ENCODE measurements at places on chromosomes 1 and 21.

DNA sequence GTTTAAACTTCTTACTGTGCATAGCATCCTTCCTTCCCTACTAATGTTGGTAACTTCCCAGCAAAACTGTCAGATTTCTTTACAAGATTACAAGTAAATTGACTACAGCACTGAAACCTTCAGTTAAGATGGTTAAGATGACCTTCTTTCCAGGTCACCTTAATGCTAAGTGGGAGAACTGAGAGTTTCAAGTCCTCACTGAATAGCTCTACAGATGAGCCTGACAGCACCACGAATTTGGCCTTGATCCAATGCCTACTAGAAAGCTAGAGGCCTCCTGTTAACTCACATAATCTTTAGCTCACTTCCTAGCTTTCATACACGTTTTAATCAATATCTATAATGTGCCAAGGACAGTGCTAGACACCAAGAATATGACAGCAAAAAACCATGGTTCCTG, 276.0 kb upstream of the PLD5 start:
- no peak overlapping the region for H3K4me3 ChIP-seq
- no peaks in the 10 kb centered on the region for H3K27me3 ChIP-seq
- no peaks in the 10 kb centered on the region for H3K36me3 ChIP-seq
- no peaks in the 10 kb centered on the region for H3K4me1 ChIP-seq
- no peak overlapping the region for H3K27ac ChIP-seq

- no peak overlapping the region for H3K27ac ChIP-seq
- no peaks in the 10 kb centered on the region for H3K4me1 ChIP-seq
- H3K36me3 ChIP-seq, result no peaks in the 10 kb centered on the region
These were observed 284.5 kb upstream of the PLXNA2 start for GRCh38 chr1:208528578-208529240.

- H3K36me3 ChIP-seq, result no peaks in the 10 kb centered on the region
- H3K27me3 ChIP-seq, result peaks cover 11% of the 10 kb centered on the region
- peaks cover 9% of the 10 kb centered on the region for H3K4me1 ChIP-seq
- no peak overlapping the region for H3K4me3 ChIP-seq
These were observed 24.2 kb downstream of the MAN1C1 start for GRCh38 chr1:25640646-25641328.

- no peaks in the 10 kb centered on the region for H3K27me3 ChIP-seq
- H3K4me1 ChIP-seq, result no peaks in the 10 kb centered on the region
- DNase-seq, result no peak
- H3K36me3 ChIP-seq, result no peaks in the 10 kb centered on the region
- no peak overlapping the region for H3K27ac ChIP-seq
These were observed 86.7 kb downstream of the NGF start for GRCh38 chr1:115251340-115251748.

- peaks cover 37% of the 10 kb centered on the region for H3K27me3 ChIP-seq
- DNase-seq, result no peak
- H3K27ac ChIP-seq, result no peak within 1 kb of the TSS
- peaks cover 15% of the 10 kb centered on the region for H3K4me1 ChIP-seq
- H3K36me3 ChIP-seq, result no peaks in the 10 kb centered on the region
These were observed at the start of gene WNT9A for GRCh38 chr1:227947676-227948492. WNT9A (minus strand) TSS chr1:227947932; CDS start chr1:227947887, 45 bp downstream.

GRCh38 chr1:15899266-15899665, 51.8 kb downstream of the SPEN start:
- H3K36me3 ChIP-seq, result peaks cover 5% of the 10 kb centered on the region
- no peaks in the 10 kb centered on the region for H3K4me1 ChIP-seq
- DNase-seq, result no peak
- no peak overlapping the region for H3K27ac ChIP-seq

- no peak overlapping the region for H3K4me3 ChIP-seq
- H3K4me1 ChIP-seq, result no peaks in the 10 kb centered on the region
- H3K27me3 ChIP-seq, result no peaks in the 10 kb centered on the region
- no peaks in the 10 kb centered on the region for H3K36me3 ChIP-seq
These were observed 1.4 kb downstream of the MASP2 start for GRCh38 chr1:11045428-11046269.

DNA sequence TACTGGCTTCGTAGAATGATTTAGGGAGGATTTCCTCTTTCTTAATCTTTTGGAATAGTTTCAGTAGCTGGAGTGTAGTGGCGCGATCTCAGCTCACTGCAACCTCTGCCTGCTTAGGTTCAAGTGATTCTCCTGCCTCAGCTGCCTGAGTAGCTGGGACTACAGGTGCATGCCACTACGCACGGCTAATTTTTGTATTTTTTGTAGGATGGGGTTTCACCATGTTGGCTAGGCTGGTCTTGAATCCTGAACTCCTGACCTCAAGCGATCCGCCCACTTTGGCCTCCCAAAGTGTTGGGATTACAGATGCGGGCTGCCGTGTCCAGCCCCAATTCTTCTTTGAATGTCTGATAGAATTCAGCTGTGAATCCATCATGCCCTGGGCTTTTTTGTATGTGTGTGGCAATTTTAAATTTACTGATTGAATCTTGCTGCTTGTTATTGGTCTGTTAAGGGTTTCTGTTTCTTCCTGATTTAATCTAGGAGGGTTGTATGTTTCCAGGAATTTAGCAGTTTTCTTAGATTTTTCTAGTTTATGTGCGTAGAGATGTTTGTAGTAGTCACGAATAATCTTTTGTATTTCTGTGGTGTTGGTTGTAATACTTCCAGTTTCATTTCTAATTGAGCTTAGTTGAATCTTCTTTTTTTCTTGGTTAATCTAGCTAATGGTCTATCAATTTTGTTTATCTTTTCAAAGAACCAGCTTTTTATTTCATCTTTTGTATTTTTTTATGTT, 15.3 kb downstream of the MAN1C1 start:
- peaks cover 33% of the 10 kb centered on the region for H3K27me3 ChIP-seq
- no peak overlapping the region for H3K4me3 ChIP-seq
- no peak overlapping the region for H3K27ac ChIP-seq
- peaks cover 11% of the 10 kb centered on the region for H3K4me1 ChIP-seq
- no peaks in the 10 kb centered on the region for H3K36me3 ChIP-seq

All from B cell (primary cell).